Activated CD4-positive, alpha-beta T cell treated with anti-CD3 and anti-CD28 coated beads, Interleukin-2, amount 50 U/mL, for 16 hours (primary cell): ENCODE measurements at places on chromosomes 12 and 14.

- peak; percentile 64 for DNase-seq
Measured at GRCh38 chr14:49173765-49174373, 412.3 kb downstream of the RPS29 start.

- DNase-seq = no peak
Measured at GRCh38 chr14:66111891-66112290, 374.3 kb upstream of the CCDC196 start.

DNA sequence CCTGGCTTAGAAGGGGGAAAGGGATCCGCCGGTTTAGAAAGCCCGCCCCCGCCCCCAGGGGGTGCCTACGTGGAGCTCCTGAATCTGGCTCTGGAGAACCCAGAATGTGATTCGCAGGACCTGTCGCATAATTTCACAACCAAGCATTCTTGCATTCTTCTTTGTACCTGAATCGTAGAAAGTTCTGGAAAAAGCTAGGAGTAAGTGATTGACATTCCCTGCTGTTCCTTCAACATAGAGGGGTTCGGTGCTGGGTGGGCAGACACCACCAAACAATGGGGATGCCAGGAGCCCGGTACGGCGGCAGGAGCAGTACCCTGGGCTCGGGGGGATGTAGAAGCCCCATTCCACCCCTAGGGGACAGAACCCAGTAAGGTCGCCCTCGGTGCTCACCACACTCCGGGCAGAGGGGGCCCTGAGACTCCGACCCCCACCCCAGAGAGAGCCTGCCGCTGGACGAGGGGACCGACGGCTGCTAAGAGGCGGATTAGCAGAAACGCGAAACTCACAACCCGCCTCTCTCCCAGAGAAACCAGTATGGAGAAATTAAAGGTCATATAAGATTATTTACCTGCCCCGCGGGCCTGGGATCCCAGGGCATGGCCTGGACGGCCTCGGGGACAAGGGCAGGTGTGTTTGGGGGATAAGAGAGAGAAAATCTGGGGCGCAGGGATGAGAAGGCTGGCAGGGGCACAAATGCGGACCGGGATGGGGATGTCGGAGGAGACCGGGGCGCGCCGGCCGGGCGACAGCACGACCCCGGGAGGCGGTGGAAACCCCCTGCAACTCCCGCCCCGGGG is 520 bp downstream of the CSRP2 start:
- DNase-seq = no peak

DNA sequence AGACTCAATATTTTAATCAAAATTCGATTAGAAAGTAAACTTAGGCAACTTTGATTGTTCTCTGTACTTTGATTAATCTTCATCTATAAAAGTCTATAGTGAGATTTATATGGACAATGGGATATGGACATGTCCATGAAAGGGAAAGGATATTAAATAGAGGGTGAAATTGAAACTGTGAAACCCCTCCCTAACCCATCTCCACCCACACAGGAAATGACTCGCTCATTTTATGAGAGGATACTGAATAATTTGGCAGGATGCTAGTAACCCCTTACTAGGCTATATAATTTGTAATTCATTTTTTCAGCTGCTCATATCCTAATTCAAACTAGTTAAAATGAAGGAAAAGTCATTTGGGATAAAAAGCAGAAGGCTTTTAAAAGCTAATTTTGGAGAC is 328.0 kb upstream of the ATP2B1 start:
- DNase-seq = peak; percentile 32

GRCh38 chr12:51906430-51907082 is 748 bp upstream of the ACVRL1 start:
- no peak for DNase-seq

- DNase-seq = no peak
Measured at GRCh38 chr14:80538633-80539375, 327.5 kb upstream of the DIO2 start.

DNA sequence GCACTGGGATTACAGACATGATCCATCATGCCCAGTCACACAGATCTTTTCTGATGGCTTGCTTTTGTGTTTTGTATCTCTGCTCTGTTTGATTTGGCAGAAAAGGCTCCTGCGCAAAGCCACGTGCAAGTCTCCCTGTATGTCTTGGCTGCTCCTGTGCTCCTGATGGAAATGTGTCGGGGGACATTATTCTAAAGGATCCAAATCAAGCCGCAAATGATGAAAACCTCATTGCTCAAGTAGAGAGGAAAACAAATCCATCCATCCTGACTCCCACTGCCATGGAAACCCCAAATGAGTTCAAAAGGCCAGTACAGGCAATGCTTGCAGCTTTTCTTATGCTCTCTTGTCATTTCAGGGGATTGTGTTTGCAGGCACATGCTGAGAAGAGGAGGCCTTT is 93.8 kb downstream of the NDUFA12 start:
- DNase-seq = no peak

GRCh38 chr12:66697404-66697803 is 18.5 kb upstream of the GRIP1 start:
- no peak for DNase-seq

- no peak for DNase-seq
Measured at GRCh38 chr14:43145361-43145760, 1361.7 kb downstream of the FSCB start.

DNA sequence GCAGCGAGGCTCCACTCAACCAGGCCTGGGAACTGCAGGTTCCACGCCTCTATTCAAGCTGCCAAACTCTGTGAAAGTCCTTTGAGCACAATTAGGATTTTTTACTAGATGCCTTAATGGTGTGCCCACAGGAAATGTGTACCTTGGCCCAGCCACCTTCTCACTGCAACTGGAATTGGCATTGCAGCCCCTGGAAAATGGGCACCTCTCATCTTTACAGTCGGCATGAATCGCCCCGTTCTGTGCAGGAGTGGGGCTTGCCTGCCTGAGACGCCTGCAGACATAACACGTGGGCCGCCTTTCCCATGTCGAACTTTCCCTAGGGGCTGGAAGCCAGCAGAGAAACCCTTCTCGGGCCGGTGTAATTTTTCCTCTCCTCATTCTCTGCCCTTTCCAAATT is 42.0 kb upstream of the ELK3 start:
- no peak for DNase-seq

DNA sequence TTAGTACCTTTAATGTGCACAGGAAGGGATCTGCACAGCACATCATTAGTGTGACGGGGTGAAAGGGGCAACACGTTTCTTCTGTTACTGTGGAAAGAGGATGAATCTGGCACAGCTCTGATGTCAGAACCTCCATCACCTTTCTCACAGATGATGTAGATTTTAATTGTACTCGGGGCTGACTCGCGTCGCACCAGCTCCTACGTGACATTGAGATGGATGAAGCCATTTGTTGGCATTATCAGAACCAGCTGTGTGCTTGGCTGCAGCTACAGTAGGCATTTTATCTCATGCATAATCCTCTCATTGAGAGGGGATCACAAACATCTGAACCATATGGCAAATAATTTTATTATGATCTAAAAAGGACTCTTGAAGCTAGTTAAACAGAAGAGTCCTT is 173.6 kb downstream of the PDZRN4 start:
- no peak for DNase-seq

DNA sequence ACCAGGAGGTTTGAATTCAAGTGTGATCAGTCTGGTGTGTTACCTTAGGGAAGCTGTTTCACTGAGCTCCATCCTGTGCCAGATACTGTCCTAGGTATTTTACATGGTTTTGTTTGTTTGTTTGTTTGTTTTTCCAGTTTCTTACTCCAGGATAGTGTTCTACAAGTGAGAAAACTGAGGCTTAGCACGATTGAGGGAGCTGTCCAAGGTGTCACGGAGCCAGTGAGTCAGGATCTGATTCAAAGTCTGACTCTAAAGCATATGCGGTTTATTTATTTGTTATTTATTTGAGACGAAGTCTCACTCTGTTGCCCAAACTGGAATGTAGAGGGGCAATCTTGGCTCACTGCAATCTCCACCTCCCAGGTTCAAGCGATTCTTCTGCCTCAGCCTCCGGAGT is 79.7 kb upstream of the GNG2 start:
- no peak for DNase-seq

DNA sequence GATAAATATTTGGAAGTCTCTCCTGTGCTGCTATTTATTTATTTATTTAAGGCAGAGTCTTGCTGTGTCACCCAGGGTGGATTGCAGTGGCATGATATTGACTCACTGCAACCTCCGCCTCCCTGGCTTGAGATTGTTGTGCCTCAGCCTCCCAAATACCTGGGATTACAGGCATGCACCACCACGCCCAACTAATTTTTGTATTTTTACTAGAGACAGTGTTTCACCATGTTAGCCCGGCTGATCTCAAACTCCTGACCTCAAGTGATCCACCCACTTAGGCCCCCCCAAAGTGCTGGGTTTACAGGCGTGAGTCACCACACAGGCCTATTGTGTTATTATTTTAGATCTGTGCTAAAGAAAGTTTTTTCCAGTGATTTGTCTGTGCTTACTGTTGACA is 225.2 kb downstream of the CCER1 start:
- DNase-seq = no peak

DNA sequence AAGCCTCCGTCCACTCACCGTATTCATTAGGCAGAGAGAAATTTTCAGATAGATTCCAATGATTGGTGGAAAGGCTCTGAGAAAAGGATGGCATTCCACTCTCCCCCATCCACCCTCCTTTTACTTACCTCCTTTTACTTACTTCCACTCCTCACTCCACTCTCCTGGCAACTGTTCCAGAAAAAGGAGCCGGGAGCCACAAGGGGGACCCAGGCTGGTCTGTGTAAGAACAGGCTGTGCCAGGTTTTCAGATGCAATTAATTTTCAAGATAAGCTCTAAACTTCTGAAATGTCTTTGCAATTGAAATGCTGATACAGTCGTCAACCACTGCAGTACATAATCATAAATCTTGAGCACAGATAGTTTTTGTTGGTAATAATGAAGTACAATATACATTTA is 248.8 kb downstream of the ANO6 start:
- DNase-seq = no peak

DNA sequence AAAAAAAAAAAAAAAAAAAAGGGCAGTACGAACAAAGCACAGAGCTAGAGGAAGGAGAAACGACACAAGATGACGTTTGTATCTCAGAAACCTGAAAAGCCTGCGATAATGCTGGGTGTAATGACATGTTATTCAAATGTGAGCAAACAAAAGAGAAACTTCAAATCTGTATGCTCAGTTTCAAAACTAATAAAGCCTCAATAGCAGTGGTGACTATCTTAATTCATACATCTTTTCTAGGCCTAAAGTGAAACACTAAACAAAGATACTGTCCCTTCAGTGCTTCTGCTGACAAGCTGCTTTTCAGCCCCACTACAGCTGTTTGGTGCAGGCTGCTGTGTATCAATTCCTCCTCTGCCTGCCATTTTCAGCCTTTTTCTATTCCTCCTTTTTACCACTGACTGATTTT is 15.8 kb downstream of the ITPR2 start:
- DNase-seq = no peak

DNA sequence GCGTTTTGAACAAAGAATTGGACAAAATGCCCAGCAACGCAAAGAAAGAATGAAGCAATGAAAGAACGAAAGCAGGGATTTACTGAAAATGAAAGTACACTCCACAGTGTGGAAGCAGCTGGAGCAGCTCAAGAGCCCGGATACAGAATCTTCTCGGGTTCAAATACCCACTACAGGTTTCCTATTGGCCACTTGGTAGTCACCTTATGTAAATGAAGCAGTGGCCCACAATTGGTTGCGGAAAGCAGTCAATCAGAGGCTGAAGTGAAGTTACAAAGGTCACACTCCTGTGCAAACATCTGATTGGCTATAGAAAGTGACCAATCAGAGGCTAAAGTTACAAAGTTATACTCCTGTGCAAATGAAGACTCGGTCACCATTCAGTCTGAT is 15.0 kb upstream of the PPP1R13B start:
- DNase-seq = no peak

- DNase-seq = no peak
Measured at GRCh38 chr12:128418944-128419343, 152.0 kb downstream of the TMEM132C start.

DNA sequence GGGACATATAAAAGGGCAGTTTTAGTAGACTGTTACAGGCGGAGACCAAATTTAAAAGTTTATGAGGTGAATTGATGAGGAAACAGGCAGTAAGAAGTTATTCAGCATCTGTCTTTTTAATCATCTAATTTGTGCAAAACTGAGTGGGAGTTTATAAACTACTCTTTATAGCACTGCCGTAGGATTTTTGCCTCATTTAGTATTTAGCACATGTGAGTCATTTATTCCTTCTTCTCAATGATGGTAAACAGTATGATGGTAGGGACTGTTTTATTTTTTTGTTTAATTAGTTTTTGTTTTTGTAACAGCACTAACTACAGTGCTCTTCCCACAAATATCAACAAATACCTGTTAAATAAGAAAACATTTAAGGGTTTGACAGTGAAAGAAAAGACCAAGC is 20.6 kb downstream of the TOGARAM1 start:
- DNase-seq = no peak

DNA sequence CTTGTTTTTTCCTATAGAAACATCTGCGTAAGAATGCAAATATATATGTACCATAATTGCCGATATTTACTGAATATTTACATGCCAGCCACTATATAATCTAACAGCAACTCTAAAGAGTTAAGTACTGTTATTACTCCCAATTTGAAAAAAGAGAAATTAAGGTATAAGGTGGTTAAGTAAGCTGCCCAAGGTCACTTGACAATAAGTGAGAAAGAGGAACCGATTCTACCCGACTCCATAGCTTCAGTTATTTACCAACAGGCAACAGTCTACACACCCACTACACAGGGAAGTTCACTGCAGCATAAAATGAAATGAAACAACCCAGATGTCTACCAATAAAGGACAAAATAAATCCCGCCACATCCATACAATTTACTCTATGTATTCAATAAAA is 1.1 kb downstream of the MIS18BP1 start:
- DNase-seq = peak; percentile 43

DNA sequence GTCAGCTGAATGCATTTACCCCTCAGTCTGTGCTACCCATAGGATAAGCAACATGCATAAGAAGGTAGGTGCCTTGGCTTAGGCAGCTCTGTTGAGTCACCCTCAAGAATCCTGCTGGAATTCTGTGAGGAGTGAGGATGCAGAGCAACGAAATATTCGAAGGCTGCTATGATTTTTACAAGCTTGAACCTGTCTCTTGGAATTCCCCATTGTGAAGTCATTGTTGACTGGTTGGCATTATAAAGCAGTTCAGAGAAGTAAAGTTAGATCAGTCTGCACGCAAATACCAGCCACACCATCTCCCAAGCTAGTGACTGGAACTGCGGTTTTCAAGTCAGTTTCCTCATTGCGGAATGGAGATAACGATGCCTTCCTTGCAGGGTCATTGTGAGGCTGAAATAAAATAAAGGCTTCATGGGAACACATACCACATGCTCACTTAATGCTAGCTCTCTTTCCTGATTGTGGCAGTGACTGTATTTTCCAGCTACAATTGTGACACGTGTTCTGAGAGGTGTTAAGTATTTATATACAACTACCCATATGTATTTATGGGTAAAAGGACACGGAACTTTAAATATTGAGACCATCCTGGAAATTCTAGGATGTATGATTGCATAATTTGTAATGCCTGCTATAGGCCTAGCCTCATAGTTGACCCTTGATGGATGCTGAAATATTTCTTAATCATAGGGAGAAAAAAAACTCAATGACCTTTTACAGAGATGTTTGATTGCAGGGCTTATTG is 96.7 kb downstream of the ETV6 start:
- no peak for DNase-seq
